HuH-7 (cell line): ENCODE measurements at places on chromosomes 1 and 21.

DNA sequence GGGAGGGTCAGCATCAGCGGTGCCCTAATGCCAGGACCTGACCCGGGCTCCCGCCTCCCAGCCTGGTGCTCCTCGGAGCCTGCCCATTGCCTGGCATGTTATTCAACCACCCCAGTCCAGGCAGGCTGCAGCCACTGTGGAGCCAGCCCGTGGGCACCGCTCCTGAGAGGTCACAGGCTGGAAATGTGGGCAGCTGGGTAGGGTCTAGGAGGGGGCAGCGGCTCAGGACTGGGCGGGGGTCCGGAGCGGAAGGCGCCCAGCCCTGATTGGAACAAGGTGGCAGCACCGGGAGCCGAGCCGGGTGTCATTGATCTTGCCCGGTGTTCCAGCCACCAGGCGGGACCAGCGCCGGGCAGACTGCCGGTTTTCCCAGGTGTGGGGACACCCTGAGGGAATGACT is 12.7 kb upstream of the RUNX3 start:
- no peak for DNase-seq

GRCh38 chr1:70090875-70091274 is 114.5 kb downstream of the LRRC40 start:
- no peak for DNase-seq

DNA sequence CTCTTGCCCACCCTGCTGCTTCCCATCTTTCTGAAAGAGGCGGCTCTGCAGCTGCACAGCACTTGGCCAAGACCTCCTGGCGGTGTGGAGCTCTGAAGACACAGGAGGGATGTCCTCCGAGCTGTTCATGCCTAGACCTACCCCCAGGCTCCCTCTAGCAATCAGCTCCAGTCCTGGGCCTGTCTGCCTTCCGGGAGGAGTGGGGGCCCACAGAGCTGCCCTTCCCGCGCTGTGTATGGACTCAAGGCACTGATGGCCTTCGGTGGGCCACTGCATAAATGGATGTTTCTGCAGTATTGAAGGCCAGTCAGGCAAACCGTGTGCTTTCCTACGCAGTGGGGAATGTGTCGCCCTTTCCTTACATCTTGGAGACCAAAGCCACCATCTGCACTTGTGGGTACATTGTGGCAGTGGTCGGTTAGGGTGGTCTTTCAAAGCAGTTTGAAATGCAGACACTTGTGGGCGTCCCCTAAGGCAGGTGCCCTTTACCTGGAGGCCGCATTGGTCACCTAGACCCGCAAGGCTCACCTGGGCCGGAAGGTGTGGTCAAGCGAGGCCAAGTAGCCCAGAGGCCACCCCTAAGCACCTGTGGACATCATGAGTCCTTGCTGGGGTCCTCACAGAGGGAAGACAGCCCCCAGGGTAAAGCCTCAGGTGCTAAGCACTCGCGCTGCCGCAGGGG is 912 bp upstream of the PKNOX1 start:
- no peak for DNase-seq

DNA sequence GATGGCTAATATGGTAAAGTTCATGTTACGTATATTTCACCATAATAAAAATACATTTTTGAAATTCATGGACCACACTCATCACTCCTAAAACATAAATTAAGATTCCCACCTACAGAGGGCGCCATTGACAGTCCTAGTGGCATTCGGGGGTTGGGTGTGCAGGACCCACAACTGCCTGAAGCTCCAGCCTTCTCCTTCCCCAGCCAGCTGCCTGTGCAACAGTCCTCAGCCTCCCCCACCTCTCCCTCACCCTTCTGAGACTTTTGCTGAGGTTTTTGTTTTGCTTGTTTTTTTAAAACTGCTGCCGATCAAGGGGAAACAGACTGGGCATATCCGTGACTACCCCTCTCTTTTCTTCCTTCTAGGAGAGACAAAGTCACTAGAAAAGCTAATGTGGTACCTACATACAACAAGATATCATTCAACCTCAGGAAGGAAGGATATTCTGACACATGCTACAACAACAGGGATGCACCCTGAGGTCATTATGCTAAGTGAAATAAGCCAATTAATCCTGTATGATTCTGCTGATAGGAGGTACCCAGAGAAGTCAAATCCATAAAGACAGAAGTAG is 9.2 kb upstream of the EVA1C start:
- peak; percentile 72 for DNase-seq

GRCh38 chr21:22796147-22796546 is 1797.9 kb downstream of the NCAM2 start:
- no peak for DNase-seq

DNA sequence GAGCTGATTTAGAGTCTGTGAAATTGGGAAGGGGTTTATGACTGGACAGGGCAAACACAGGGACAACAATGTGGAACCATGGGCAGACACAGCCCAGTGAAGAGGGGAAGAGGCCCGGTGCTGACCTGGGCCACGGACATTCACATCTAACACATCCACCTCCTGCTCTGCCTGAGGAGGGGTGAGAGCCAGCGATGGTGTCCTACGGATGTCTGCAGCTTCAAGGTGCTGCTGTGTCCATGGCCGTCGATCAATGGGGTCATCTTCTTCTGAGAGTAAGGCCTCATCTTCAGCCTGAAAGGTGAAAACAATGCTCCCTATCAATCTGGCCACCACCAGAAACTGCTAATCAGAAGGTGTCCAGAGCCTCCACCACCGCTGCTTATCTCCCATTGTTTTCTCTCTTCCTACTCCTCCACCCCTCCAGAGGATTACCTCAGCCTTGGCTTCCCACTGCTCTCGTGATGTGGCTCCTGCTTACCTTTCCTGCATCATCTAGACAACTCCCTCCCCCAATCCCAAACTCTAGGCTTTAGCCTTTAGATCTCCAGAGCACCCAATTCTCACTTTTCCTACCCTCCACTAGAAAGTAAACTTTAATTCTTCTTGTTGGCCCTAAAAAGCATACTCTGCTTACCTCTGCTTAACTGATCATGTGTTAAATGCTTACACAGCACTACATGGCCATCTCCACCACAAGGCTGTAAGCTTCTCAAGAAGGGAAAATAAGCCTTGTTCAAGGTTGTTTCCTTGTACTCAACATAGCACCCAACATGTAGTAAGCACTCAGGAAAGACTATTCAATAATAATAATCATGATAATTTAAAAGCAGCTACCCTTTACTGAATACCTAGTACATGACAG is 24.0 kb upstream of the ADAM30 start:
- no peak for DNase-seq

GRCh38 chr1:59043796-59044195 is 253.1 kb upstream of the FGGY start:
- peak; percentile 42 for DNase-seq

DNA sequence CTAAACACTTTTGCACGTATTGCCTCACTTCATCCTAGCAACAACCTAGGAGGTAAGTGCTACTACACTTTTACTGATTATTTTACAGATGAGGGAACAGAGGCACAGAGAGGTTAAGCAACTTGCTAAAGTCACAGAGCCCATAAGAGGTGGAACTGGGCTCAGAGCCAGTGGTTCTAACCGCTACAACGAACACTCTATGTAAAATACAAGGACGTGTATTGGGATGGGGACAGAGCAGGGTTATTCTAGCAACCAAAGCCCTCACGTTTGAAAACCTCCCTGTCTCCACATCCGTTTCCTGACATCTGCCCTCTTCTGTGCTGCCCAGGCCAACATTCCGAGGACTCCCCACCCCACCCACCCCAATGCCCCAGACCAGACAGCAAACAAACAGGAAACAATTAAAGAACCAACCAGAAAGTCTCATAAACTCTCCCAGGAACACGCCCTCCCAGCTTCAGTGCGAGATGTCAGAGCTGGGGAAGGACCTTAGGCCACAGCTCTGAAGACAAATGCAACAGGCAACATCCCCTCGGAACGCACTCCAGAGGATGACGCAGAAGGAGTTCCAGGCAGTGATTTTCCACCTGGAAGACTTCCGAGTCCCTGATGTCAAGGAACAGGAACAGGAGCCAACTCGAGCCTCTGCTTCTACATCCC is 41.1 kb downstream of the GLIS1 start:
- DNase-seq, result no peak

DNA sequence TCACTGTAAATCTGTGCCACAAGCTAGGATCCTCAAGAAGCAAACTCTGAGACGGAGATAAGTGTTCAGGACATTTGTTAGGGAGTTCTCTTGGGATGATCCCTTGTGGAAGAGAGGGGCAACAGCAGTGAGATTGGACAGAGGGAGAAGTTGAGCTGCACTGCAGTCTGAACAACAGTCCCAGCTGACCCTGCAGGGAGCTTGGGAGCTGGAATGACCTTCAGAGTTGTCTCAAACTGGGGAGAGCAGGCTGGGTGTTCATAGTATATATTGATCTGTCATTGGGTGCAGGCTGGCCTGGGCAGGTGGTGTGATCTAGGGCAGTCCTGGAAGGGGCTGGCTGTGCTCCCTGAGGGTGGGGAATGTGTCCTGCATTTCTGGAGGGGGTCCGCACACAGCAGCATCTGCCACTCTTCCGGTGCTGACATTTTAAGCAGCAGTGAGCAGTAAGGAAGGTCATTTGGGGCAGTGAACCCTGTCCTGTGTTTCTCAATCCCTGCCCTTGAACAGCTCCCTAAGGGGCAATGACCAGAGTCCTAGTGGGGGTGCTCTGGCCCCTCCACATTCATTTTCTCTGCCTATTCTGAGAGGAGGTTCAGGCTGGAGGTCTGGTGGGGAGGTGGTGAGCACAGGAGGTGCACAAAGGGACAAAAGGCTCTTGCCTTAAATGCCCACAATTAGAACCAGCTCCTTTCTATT is 90.2 kb upstream of the PPM1J start:
- DNase-seq, result no peak

DNA sequence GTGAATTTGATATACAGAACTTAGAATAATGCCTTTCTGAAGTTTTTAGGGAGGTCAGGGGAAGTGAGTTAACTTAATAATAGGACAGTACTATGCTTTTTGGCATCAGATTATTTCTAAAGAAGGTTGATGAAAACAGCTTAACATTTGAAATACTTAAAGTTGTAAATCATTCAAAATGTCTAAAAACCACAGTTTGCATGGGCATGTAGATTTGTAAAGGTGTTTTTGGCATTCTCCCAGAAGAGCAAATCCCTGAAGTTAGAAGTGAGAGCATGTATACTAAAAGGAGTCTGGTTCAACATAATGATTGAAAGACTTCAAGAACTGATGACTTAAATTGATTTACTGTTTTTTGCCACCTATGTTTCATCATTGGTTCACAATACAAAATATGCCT is 6.7 kb downstream of the DR1 start:
- DNase-seq, result no peak

DNA sequence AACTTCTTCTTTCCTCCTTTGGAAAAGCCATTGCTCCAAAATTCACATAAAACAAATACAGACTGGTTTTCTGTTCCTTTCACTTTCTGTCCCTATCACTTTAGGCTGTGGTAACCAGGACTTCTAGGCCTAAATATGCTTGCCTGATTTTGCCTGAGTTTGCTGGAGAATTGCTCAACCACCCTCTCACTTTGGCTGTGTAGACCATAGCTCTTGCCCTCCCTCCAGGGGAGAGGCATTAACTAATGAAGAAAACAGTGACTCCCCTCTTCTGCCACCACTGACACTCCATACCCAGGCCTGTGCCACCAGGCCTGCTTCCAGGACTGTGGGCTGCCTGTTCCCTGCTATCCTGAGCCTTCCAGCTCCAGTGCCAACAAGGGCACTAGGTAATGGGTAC is 163.5 kb downstream of the TOMM20 start:
- no peak for DNase-seq

GRCh38 chr1:233518344-233518743 is 95.6 kb upstream of the KCNK1 start:
- DNase-seq, result peak; percentile 37

GRCh38 chr1:97489834-97490233 is 431.0 kb downstream of the DPYD start:
- DNase-seq, result no peak
